Iris pigment epithelial cell (primary cell): ENCODE measurements at places on chromosomes 3 and 15.

GRCh38 chr15:94297558-94297957 is 66.2 kb downstream of the MCTP2 start:
- DNase-seq = no peak

- DNase-seq = peak; percentile 56
Observed at GRCh38 chr15:63051156-63052066, 8.9 kb downstream of the TPM1 start.

DNA sequence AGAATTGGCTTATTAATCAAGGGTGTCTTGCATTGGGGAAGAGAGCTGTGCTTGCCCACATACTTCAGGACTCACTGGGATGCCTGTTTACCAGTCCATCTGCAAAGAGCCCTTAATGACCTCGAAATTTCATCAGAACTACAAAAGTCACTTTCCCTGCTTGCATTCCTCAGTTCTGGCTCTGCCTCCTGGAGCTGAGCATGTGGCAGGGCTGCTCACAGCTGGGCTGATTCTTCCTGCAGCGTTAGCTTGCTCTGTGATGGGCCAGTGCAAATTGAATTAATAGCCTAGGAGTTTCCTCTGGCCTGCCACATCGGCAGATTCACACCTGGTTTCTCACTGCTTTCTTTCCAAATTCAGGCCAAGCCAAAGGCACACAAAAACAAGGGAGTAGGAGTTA is 108.9 kb downstream of the DUT start:
- peak; percentile 73 for DNase-seq

DNA sequence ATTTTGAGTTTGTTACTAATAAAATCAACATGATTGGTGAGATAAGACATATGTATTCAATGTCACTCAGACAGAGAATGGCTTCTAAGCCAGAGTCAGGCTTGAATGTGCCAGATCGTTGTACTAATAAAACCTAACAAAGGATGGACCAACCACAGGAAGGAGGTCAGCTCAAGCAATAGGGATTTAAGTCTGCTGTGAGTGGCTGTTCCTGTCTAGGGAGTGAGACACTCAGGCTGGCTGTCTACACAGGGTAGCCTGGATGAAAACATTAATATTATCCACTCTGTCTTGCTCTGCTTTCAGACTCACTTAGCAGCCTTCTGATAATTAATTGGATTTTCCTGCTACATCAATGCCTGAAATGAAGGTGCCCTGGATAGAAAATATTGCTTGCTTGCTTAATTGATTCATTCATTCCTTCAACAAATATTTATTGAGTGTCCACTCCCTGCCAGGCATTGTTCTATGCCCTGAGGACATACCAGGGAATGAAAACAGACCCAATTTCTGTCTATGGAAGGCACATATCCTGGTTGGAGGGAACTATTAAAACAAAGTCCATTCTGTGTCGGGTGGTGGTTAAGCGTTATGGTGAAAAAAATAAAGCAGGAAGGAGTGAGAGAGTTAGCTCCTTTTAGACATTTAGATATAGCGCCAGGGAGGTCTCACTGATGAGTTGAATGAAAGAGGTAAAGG is 239.4 kb downstream of the CHST2 start:
- no peak for DNase-seq

- peak; percentile 87 for DNase-seq
Observed at GRCh38 chr3:111874177-111874820, 15.2 kb downstream of the PHLDB2 start.

GRCh38 chr15:69508659-69509058 is 56.0 kb downstream of the RPLP1 start:
- DNase-seq = no peak

DNA sequence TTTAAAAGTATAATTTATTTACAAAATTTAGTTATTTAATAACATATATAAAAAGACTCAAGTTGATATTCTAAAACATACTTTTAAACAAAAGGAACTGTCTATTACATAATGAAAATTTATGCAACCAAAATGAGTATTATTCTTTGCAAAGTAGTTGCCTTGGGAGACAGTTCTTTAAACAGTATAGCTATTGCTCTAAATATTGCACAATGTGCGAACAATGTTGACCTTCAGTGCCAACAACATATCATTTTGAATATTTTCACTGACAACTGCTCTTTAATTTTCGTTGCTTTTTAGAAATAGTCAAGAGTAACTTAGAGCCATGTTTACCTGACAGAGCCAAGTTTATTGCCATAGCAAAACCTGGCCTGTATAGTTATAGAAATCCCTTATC is 124.9 kb downstream of the ZBTB20 start:
- DNase-seq = no peak

GRCh38 chr3:29486096-29486495 is 205.2 kb downstream of the RBMS3 start:
- DNase-seq = peak; percentile 92

DNA sequence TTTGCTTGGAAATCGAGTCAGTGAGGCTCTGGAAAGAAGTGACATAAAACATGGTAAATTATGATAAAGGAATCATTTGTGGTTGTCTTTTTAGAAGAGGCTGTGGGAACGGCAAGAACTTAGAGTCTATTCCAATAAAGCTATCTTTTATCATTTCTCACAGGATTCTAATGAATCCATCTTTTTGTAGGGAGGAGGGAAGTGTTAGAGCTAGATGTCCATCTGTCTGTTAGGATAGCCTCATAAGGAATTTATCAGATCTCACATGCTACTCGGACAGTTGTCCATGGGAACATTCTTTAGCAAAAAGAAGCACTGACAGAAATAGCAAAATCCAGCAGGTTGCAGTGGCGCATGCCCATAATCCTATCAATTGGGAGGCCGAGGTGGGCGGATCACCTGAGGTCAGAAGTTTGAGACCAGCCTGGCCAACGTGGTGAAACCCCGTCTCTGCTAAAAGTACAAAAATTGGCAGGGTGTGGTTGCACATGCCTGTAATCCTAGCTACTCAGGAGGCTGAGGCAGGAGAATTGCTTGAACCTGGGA is 37.0 kb downstream of the STARD9 start:
- DNase-seq = no peak

DNA sequence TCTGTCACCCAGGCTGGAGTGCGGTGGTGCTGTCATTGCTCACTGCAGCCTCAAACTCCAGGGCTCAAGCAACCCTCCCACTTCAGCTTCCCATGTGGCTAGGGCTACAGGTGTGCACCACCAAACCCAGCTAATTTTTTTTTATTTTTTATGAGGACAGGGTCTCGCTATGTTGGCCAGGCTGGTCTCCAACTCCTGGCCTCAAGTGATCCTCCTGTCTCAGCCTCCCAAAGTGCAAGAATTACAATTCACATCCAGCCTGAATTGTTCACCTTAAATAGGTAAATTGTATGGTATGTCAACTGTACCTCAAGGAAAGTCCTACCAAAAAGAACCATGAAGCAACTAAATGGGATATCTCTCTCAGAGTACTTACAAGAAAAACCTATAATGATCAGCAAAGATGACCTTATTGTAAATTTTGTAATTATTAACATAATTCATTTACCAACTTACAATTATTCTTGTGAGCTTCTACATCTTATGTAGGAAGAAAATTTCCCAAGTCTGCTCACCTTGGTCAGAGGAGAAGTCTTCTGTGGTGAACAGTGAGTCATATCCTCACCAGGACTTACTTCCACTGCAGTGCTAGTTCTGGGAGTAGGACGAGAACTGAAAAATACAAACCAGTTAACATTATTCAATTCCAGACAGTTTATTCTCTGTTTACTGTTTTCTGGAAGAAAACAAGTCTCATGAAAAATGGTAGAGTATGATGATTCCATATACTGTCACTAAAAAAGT is 54.4 kb downstream of the ULK4 start:
- DNase-seq = peak; percentile 79

- no peak for DNase-seq
Observed at GRCh38 chr3:187084126-187084525, 55.2 kb downstream of the RPL39L start.

- DNase-seq = no peak
Observed at GRCh38 chr15:81111018-81111417, 23.1 kb upstream of the CFAP161 start.

DNA sequence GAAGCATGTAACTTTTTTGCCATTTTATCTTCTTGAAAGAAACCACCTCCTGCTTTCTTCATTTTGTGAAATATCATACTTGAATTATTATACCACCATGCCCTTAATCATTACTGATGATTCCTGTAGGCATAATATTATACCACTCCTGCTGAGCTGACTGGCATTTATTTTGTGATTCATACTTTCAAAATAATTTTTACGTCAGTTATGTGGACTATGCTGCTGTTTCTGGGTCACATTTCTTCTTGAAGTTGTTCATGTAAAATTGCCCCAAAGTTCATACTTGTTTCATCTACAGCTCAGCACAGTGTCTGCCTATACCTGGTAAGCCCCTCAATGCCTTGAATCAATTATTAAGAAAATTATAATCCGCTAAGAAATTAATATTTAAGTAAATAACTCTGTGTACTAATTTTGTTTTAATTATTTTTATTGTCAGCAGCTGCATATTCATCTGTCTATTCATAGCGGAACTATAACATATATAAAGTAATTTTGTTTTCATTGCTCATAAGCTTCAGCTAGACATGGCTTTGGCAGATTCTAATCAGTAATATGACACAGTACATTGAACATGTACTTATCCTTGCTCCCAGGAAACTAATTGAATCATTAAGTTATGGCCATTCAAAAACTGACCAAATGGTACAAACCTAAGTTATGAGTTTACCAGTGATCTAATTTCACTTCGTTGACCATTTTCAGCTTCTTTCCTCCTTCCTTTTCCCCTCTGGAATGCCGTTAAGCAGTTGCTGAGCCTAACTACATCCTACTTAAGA is 160.0 kb downstream of the NAALADL2 start:
- no peak for DNase-seq
